Cerebellar nuclear complex (tissue), 1 donor: ENCODE measurements at places on chromosomes 4 and X.
A peak's percentile ranks its signal among the peaks of the same experiment; 100 is the strongest.

- DNase-seq: no peak
Measured at GRCh38 chrX:17120816-17121215, 174.4 kb downstream of the REPS2 start.

DNA sequence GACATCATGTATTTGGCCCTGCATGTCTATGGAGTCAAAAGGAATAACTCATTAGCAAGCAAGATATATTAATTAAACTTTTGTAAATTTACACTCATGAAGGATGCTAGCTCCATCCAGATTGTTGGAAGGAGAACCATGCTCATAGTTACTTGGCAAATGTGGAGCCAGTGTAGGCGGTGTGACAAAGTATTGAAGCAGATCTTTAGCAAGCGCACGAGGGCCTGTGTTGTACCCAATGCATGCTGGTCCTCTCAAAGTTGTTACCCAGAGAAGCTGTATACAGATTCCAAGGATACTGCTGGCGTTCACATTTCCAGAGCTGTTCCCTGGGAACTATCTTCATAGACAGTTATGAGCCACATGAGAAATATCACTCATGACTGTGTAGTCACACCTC, 196.4 kb upstream of the MBNL3 start:
- no peak for DNase-seq

DNA sequence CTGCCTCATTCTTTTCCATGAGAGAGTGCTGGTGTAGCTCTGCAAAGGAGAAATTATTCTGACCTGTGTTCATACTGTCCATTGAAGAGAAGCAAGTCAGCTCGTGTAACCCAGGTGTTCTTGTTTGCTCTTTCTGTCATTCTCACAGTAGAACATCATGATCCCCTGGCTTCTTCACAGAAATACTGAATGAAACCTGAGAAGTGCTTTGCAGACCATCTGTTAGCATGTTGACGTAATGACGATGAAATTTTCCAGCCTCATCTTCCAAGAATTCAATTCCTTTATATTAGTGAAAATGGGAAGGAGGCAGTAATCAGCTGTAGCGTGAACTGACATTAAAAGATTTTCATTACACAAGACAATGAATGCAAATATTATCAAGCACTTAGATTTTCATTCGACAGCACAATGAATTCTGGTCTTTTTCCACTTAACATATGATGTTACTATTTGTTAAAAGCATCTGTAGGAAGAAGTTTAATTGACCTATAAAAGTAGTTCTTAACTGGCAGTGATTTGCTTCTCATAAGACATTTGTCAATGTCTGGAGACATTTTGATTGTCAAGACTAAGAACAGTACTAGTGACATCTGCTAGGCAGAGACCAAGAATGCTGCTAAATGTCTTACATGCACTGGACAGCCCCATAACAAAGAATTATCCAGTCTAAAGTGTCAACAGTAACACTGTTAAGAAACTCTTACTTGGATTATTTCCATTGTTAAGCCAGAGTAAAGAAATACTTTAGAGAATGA, 246.3 kb downstream of the BANK1 start:
- peak; percentile 26 for DNase-seq

- no peak for DNase-seq
Measured at GRCh38 chr4:106291678-106292077, 24.3 kb downstream of the TBCK start.

- DNase-seq: no peak
Measured at GRCh38 chr4:142846108-142846728, at the start of gene INPP4B. Gene INPP4B (minus strand): TSS chr4:142846301.

DNA sequence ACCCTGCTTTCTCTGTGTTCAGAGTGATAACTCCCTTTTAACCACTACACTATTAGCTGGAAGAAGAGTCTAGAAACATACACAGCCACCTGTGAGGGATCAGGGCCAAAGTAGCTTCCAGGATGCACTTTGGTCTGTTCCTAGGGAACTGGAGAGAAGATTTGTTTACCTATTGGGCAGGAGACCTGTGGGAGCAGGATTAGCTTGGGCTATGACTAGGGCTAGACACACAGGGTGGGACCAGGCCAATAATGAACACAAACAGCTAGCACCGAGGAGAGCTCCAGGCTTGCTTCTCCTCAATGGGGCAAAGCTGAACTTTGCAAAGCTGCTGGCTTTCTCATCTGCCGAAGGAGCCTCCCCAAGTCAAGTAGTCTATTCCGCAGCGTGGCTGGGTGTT, 24.4 kb upstream of the MAP7D3 start:
- DNase-seq: no peak
